KG1 (cell line): ENCODE measurements at places on chromosomes 4 and X.

- no peak for DNase-seq
Measured at GRCh38 chrX:57595381-57595811, 3.6 kb downstream of the ZXDB start.

GRCh38 chr4:111802191-111802590 is 343.1 kb upstream of the FAM241A start:
- DNase-seq, result no peak

GRCh38 chr4:141540643-141541042 is 95.7 kb upstream of the IL15 start:
- no peak for DNase-seq

DNA sequence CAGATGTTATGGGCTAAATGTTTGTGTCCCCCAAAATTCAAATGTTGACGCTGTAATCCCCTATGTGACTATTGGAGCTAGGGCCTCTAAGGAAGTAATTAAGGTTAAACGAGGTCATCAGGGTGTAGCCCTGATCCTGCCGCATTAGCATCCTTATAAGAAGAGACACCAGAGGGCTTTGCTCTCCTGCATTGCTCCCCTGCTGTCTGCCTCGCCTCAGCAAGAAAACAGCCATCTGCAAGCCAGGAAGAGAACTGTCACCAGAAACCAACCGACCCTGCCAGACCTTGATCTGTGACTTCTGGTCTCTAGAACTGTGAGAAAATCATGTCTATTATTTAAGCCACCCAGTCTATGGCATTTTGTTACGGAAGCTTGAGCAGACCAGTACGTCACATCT is 331.9 kb downstream of the DCTD start:
- DNase-seq, result no peak

DNA sequence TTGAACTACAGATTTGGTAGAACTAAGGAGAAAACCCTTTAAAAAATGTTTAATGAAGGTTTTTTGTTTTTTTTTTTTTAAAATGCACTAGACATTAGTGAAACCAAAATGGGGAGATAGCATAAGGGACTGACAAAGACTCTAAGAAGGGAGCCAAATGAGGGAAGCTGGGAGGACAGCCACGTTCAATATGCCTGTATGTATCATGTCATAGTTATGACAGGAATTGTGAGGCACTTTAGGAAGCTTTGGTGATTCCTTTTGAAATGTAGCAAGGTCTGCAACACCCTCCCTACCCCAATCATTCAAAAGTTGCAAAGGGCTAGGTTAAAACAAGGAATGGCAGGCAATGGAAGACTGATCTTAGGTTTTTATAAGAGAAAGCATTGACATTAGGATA is 526.0 kb downstream of the TLL1 start:
- DNase-seq, result no peak

- peak; percentile 60 for DNase-seq
Measured at GRCh38 chrX:101051549-101052302, at the start of gene TRMT2B. Gene TRMT2B (minus strand): TSS chrX:101052111. CDS start chrX:101042289, 9,822 bp downstream.

GRCh38 chr4:2138846-2139500 is 79.8 kb downstream of the NAT8L start:
- DNase-seq, result no peak
